ENCODE measurements at places on chromosomes 7 and 10.

GRCh38 chr10:78763651-78764395, 304.9 kb upstream of the ZMIZ1 start:
- no peak for DNase-seq

- no peak for DNase-seq
Measured at GRCh38 chr10:33547976-33548375, 213.5 kb upstream of the NRP1 start.

DNA sequence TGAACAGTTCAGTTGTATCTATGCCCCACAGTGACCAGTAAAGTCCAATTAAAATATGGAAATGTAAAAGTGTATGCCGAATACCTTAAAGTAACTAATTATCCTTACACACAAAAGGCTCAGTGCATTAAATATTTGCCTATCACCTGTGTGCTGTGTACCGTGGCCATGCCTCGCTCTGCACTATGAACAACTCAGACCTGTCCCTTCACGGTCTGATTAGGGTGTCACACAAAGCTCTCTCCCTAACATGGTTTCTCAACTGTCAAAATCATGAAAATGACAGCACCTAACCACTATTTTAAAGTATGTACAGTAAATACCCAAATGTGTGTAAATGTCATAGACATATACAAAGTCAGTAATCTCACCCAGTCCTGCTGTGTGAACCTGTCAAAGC, 43.1 kb downstream of the STK17A start:
- no peak for DNase-seq

DNA sequence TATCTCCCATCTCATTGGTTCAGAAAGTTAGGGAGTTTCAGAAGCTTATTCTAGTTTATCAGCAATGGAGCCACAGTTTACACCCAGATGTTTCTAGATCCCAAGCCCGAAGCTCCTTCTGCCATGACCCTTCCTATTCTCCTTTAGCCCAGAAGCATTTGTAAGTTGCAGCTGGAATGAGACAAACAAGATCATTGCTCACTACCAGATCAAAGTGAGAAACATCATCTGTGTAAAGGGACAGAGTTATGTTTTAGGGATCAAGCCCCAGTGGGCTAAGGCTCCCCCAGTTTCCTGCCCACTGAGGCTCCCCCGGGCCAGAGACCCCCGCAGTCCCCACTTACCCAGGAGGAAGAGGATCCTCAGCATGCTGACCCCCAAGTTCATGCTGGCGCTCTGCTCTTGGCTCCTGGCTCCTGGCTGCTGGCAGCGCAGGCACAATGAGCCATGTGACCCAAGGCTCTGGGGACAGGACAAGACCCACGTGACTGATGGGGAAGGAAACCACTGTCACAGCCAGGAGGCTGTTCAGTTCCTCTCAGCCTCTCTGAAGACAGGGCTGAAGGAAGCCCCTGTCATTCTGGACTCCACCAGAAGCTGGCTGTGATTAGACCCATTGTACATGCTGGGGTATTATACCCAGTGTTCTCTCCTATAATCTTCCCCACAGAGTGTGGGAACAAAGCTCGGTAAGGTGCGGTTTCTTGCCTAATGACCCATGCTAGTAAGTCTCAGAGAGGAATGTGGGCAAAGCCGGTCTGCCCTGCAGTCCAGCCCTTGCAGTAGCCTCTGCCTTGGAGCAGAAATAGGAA, at the start of gene TMEM273:
TSS of gene TMEM273 (minus strand) at position 442 of the 812 bp plus-strand sequence. CDS start at position 387, 55 bp downstream.
- DNase-seq = no peak

DNA sequence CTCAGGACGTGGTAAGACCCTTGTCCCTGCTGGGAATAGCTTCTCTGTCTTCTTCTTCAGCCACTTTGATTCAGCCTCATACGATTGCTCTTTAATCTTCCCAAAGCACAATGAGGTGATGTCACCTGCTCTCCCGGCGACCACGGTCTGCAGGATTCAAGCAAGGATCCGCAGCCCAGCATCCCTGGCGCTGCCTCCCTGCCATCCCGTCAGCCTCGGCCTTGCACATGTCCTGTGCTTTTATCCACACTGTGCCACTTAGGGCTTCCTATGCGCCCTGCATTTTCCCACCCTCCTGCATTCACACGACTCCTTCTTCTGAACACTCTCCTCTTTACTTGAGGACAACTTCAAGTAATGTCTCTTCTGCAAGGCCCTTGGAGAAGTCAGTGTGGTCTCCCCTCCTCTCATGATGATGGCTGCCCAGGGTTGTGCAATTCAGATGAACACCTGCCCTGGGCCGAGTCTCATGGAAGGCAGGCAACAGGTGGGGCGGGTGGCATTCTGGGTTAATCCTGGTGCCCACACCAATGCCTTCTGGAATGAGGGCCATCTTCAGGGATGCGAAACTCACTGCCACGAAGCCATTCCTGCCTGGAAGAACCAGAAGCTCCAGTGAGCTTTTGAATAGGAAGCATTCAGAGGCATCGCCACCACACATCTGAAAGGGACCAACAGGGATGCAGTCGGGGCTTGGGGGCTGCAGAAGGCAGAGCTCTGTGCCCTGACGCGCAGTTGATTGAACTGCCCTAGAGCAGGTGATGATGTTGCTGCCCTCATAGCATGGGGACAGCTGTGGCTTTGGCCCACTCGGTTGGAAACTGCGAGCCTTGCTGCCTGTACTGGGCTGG, 287.5 kb downstream of the GLRX3 start:
- no peak for DNase-seq

GRCh38 chr7:30968294-30968693, 4.5 kb downstream of the GHRHR start:
- DNase-seq = no peak

DNA sequence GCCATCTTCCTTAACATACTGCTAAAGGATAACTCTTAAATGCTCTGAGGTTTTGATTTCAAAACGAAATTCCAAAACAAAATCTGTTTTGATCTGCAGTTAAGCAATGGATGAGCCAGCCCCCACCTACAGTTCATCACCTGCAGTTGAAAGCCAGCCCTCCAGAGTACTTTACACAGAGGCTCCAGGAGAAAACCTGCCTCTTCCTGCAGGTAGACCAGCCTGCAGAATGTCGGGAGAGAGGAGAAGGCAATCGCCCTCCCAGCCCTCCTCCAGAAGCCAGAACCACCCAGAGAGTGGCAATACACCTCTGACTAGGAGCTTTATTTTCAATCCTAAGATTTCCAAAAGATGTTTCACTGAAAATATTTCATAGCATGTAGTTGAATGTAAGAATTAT, 798.1 kb downstream of the GATA3 start:
- no peak for DNase-seq

DNA sequence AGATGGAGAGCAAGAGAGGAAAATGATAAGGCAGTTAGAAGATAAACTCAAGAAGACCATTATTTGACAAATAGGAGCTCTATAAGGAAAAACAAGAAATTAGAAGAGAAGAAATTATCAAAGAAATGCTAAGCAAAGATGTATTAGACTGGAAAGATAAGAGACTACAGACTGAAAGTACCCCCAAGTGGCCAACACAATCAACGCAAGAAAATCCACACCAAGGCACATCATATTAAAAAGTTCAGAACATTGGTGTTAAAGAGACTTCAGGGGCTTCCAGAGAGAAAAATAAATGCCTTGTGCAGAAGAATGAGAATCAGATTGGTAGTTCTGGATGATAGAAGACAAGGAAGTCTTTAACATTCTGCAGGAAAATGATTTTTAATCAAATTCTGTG, 46.0 kb downstream of the SH2D4B start:
- DNase-seq = no peak

DNA sequence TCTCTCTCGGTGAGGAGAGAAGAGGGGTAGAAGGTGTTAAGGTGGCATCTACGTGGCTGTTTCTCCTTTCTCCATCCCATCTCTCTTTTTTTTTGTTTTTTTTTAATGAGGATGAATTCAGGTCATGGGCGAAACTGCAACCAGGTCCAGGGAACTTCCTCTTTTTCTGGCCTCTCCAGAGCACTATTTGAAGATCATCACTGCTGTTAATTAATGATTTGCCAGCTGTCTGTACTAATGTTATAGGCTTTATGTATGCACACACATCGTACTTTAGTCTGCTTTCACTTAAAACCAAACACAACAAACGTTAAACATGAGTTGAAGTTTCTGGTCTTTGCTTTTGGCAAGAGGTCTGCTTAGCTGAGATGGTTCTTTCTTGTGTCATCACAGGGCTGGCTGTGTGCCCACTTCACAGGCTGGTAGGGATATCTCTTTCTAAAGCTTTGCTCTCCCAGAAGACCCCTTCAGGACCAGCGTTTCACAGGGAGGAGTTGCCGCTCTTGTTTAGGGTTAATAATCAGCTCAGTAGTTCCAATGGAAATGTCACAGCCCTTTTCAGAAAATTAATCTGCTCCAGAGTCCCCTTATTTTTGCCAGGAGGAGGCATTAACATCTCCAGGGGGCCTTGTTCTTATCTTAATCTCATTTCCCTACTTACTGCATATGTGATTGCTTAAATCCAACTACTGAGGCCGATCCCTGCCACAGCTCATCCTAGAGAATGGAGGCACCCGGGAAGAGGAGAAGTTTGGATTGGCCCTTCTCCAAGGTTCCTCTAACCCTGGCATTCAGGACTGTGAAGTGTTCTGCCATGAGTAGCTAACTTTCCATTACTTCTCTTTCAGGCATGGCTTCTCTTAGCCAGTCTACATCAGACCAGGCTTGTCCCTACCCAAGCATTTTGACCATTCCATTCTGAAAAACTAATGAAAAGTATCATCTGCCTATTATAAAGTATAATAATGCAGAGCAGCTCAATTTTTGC, 273.9 kb upstream of the NFE2L3 start:
- DNase-seq = no peak

GRCh38 chr7:151008511-151009323, 15.6 kb downstream of the ATG9B start:
- peak; percentile 68 for DNase-seq

DNA sequence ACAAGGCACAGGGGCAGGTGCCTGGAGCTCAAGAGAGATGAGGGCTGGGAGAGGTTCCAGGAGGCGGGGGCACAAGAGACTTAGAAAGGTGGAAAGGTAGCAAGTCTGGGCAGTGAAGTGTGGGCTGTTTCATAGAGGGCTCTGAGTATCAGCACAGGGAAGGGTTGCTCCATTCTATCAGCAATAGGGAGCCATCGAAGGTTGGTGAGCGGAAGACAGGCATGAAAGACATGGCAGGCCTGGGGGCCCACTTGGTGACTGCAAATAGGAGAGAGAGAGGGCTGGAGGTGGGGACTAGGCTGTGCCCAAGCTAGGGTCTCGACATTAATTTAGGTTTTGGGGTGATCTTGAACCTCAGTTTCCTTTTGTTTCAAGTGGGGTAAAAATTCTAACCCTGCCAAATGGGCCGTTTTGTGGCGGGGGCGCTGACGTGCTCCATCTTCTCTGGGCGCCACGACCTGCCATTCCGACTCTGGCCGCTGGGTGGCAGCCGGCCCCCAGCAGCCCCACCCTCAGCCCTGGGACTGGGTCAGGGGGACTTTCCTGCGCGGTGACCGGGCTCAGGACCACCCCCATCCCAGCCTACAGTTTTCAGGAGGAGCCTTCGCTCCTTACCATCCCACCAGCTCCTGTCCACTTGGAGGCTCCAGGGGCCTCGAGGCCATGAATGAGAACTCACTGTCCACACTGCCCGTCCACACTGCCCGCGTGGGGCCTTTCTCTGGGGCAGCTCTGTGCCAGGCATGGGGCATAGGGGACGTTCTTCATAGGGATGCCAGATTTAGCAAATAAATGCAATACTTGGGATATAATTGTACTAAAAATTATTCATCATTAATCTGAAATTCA, 37.2 kb upstream of the PCBD1 start:
- peak; percentile 30 for DNase-seq

GRCh38 chr10:12262278-12262981, 66.4 kb downstream of the CDC123 start:
- no peak for DNase-seq

DNA sequence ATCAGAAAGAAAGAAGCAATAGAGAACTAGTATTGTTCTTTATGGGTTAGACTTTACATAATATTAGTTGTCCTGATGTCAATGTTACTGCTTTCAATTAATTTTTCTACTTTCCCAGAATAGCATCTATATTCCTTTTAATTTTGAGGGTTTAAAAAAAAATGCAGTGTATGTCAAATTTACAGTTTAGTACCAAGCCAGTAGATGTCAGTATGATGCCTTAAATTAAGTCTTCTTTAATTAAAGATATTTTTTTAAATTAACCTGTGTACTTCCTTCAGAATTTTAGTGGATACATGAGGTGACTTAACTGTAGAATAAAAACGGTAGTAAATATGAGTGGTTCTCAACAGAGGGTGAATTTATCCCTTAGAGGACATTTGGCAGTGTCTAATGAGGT, 35.2 kb upstream of the STOX1 start:
- no peak for DNase-seq

- no peak for DNase-seq
Measured at GRCh38 chr10:97506199-97506991, 7.7 kb downstream of the UBTD1 start.

- no peak for DNase-seq
Measured at GRCh38 chr10:26700884-26701630, 3.6 kb downstream of the PDSS1 start.

GRCh38 chr7:96266580-96266979, 55.3 kb downstream of the SLC25A13 start:
- DNase-seq = no peak

GRCh38 chr10:103451091-103451813, 918 bp downstream of the CALHM2 start:
- no peak for DNase-seq

- no peak for DNase-seq
Measured at GRCh38 chr10:34612446-34612845, 202.7 kb downstream of the PARD3 start.

DNA sequence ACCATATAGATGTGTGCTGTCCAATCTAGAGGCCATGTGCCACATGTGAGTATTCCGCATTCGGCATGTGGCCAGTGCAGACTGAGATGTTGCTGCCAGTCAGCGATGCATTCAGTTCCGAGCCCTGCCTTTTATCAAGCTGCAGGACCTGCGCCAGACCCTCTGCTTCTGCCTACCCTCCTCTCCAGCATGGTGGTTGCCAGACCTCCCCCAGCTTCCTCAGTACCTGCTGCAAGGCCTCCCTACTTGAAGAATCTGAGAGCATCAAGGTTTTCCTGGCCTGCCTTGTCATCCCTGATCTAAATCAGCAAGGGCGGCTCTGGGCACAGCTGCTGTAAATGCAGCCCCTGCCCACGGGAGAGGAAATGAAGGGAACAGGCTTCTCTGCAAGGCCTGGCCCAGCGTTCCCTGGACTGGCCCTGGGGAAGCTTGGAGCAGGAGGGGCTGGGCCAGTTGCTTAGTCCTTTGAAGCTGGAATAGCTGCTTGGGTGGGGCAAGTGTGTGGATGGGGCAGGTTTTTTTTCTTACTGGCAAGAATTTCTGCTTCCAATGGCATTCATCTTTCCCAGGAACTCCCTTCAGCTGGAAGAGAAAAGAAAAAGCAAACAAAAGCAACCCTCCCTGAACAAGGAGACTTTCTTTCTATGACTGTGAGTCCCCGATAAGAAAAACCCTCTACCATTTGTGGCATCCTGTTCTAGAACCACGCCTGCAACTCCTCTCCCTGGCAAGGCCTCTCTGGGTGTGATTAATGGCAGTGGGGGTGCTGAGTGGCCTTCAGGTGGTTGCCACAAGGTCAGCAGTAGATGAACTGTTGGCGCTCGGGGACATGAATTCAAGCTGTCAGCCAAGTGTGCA, 93.0 kb downstream of the NHLRC2 start:
- no peak for DNase-seq

GRCh38 chr7:149196705-149197171, 1.4 kb downstream of the ZNF282 start:
- DNase-seq = no peak

All from stimulated activated CD8-positive, alpha-beta memory T cell treated with anti-CD3 and anti-CD28 coated beads, Interleukin-7, amount 100 ng/mL, for 24 hours (primary cell).